ENCODE measurements at places on chromosomes 2 and 18.

- DNase-seq: no peak
Measured at GRCh38 chr2:170950221-170950761, 21.2 kb downstream of the GORASP2 start.

- no peak for DNase-seq
Measured at GRCh38 chr2:88737385-88737784, 45.9 kb downstream of the RPIA start.

DNA sequence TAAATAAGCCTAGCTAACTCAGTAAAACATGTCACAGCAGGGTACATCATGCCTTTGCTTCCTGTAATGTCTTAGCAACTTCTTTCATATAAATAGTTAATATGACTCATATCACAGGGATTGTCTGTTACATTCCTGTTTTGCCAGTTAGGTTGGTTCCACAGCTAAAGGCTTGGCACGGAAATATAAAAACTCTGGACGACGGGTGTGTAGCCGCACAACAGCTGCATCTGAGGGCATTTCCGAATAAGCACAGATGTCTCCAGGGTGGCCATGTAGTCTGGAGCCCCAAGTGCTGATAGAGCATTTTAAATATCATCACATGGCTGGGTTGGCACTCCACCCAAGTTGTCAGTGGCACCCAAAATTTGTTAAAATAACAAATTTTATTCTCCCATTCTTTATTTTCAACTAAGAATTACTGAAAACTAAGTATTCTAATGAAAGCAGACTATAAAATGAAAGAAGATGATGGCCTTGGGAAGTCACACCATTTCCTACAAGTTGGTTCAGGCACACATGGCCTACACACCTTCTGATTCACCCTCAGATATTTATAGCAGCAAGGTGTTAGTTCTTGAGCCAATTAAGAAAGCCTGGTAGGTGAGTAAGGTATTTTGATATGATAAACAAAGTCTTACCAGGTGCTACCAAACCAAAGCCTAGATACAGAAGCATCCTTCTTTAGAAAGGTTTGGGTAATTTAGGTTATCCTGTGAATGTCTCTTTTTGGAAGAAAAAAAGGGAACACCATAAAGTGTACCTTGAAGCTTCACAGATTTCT lies 61.8 kb upstream of the STK17B start:
- DNase-seq: no peak

GRCh38 chr18:47032945-47033344 lies 2.5 kb downstream of the ELOA2 start:
- no peak for DNase-seq

- no peak for DNase-seq
Measured at GRCh38 chr18:5413447-5413846, 117.9 kb upstream of the ZBTB14 start.

DNA sequence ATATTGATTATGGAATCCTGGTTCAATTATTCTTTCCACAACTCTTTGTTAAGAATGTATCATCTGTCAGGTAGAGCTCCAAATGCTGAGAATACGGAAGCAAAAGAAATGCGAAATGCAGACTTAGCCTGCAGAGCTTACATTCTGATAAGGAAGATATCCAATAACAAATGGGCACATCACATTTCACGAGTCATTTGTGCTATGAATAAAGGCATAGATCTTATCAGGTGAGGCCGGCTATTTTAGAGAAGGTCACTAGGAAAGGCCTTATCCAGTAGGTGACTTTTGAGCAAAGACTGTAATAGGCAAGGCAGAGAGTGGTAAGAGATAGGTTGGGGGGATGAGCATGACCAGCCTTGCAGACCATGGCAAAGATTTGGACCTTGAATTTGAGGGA lies 174.3 kb upstream of the SERPINE2 start:
- no peak for DNase-seq

- no peak for DNase-seq
Measured at GRCh38 chr2:38700113-38700785, 34.3 kb downstream of the GALM start.

DNA sequence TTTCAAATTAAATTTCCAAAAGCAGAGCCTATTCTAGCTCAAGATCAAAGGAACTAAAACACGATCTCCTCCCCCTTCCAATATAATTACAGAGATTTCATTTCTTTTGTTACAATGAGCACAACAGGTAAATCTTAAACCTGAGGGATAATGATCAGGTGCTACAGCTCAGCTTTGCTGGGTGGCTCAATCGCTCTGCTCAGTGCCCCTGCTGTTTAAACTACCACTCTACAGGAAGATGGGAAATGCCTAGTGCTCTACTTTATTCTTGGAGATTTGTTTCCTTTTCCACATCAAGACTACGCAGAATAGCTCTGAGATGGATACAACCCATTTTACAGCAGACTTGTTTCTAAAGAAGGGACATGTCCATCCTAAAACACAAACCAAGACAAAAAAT lies 162.3 kb downstream of the TCF4 start:
- no peak for DNase-seq

DNA sequence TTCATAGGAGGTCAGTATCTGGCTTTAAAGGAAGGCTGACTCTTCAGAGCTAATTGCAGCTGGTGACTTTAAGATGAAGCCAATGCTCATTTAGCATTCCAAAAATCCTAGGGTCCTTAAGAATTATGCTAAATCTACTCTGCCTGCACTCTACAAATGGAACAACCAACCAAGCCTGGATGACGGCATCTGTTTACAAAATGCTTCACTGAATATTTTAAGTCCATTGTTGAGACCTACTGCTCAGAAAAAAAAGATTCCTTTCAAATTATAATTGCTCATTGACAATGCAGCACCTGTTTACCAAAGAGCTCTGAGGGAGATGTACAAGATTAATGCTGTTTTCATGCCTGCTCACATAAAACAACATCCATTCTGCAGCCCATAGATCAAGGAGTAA lies 31.4 kb downstream of the YWHAQ start:
- DNase-seq: no peak

DNA sequence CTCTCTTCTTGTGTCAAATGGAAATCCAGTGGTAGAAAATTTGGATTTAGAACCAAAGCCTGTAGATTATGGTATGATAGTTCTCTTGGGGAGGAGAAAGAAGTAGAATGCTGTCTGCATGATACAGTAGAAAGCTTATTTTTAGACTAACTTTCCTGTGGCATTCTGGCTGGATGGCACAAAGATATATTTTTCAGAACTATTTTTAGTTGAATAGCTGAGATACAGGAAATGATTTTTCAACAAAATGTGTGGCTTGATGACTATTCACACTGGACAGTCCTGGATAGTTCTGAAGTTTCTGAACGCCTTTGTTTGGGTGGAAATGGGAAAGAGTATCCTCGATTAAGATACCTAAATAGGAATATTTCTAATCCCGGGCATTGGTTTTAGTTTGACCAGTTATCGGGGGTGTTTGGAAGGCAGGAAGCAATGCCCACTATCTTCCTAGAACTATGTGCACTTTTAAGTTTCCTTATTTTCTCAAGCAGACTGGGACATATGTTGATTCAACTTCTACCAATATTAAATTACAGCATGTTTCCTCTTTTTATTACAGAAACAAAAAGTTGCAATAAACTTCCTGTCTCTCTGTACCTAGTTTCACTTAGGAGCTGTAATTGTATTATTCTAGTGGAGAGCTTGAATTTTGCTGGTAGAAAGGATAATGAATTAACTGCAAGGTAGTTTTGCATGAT lies 32.1 kb downstream of the GDF7 start:
- DNase-seq: no peak

GRCh38 chr2:134764164-134764563 lies 45.4 kb upstream of the TMEM163 start:
- DNase-seq: no peak

GRCh38 chr2:61011678-61012077 lies 5.8 kb upstream of the PEX13 start:
- DNase-seq: no peak

DNA sequence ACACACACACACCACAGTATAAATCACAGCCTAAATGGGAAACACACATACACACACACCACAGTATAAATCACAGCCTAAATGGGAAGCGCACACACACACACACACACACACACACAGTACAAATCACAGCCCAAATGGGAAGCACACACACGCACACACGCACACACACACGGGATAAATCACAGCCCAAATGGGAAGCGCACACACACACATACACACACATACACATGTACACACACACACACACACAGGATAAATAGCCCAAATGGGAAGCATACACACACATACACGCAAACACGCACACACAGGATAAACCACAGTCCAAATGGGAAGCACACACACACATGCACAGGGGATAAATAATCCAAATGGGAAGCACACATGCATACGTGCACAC lies 68.1 kb downstream of the ADNP2 start:
- no peak for DNase-seq

GRCh38 chr2:42696987-42697386 lies 66.9 kb downstream of the OXER1 start:
- no peak for DNase-seq

GRCh38 chr2:100974712-100975520 lies 27.2 kb upstream of the RPL31 start:
- DNase-seq: no peak

- DNase-seq: no peak
Measured at GRCh38 chr2:16085073-16085472, 144.7 kb downstream of the MYCN start.

DNA sequence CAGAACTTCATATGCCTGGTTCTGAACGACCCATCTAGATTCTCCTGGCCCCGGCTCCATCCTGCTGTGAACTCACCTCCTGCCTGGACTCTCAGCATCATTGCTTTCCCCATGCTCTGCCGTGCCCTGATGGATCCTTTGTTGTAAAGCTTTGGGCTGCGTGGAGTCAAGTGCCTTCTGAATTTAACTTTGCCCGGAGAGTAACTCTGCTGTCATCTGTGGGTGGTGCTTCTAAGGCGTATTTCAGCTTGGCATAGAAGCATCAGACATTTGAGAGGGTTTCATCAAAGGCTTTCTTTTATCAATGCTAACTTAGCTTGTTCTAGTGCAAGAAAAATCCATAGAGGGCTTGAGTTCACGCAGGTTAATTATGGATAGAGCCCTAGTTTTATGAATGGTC lies 8.1 kb upstream of the GREB1 start:
- no peak for DNase-seq

DNA sequence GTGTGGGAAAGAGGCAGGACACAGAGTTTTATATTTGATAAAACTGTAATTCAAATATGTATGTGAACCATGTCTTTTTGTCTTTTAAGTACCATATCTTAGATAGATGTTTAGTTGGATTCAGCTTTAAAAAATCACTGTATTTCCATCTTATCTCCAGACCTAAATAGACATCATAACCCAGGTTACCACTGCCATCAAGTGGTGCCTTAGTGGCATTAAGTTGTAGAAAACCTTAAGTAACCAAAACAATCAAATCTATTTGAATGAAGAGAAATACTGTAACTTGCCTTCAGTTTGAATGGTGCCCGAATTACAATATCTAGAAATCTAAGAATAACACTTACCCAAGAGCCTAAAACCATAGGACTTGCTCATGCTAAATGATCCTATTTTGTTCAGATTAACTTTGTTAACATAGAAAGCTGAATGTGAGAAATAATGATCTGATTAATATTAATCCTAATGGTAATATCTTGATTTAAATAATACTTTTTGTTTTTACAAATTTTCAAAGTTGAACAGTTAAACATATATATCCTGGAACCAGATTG lies 92.5 kb upstream of the MAP2 start:
- DNase-seq: peak; percentile 6

GRCh38 chr2:189579585-189580186 lies 900 bp downstream of the SLC40A1 start:
- no peak for DNase-seq

DNA sequence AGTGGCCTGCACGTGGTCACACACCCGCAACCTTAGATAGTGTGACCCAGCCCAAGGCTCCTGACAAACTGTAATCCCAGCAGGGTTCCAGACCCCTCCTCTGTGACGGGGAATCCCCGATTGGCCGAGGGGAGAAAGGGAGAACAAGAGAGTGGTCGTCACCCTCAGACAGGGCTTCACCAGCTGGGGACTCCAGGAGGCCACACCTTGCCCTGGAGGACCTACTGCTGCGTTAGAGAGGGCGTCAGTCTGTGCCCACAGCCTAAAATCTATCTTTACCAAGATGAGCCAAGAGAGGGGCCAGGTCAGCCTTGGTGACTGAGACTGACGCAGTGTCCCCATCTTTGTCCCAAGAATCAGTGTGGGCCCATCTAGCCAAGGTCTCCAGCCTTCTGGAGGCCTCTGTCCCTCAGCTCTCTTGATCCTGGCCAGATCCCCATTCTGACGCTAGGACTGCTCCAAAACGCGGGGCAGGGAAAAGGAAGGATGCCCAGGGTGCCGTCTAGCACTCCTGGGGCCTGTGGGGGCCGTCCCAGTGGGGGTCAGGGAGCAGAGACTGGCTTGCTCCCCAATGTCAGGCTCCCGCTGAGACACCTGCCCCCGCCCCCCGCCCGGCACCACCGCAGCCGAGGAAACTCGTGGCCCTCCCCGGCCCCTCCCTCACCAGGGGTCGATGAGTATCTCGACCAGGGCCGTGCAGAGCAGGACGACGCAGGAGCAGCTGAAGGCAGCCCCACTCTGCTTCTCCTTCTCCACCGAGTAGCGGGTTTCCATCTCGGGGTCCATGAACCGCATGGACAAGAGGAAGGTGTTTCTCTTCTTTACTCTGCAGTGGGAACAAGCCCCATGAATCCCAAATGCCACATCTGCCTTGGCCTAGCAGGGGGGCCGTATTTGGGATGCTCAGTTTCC lies 40.9 kb downstream of the CENPO start:
- DNase-seq: no peak

DNA sequence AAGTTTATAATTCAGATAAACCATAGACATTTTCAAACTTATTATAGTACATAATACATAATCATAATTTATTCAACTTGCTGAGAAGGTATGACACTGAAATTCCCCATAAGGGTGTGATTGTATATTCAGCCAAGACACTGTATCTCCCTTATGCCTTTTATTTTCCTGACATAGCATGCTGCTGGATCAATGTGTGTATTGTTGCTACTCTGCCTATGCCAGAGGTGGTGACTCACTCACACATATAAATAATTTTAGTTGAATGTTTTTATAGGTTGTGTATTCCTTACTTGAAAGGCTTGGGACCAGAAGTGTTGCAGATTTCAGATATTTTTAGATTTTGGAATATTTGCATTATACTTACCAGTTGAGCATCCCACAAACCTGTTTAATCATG lies 86.8 kb downstream of the VRK2 start:
- DNase-seq: no peak

GRCh38 chr18:52046842-52047241 lies 293.2 kb upstream of the DCC start:
- no peak for DNase-seq

DNA sequence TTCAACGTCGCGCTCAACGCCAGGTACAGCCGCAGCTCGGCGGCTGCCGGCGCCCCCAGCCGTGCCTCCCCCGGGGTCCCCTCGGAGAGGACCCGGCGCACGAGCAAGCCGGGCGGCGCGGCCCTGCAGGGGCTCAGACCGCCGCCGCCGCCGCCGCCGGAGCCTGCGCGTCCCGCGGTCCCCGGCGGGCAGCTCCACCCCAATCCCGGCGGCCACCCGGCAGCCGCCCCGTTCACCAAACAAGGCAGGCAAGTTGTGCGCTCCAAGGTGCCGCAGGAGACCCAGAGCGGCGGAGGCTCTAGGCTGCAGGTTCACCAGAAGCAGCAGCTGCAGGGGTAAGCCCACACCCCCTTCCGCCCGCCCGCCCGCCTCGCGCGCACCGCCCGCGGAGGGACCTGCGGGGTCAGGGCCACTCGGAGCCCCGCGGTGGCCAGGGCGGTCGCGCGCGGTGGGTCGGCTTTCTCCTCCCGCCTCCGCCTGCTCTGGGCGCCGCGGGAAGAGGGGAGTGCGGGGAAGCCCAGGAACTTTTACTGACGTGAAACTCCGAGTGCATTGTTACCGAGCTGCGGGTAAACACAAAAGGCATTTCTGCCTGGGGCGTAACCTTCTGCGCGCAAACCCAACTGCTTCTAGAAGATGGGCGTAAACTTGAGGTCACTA lies 861 bp downstream of the LTBP1 start:
- DNase-seq: no peak

GRCh38 chr2:160474319-160474645 lies 19.3 kb downstream of the RBMS1 start:
- no peak for DNase-seq
